ENCODE measurements at places on chromosomes 7 and 10. TPM values are rescaled to one million over a fixed set of nuclear protein-coding genes. Genes with fewer than 3 reads are reported as not detected.

ENKUR gene
- total RNA-seq: 0.17 TPM

CRPPA gene
- 0.75 TPM for total RNA-seq

EBLN1 gene
- not detected for total RNA-seq

ENTPD1 gene
- not detected for total RNA-seq

GNAT3 gene
- total RNA-seq: not detected

CCDC146 gene
- 0.32 TPM for total RNA-seq

AVL9 gene
- 23.5 TPM for total RNA-seq

ASZ1 gene
- not detected for total RNA-seq

RNLS gene
- 8.0 TPM for total RNA-seq

PPP1R17 gene
- total RNA-seq: not detected

TRPV5 gene
- not detected for total RNA-seq

PTPN20 gene
- total RNA-seq: 3.9 TPM

HECTD2 gene
- 4.0 TPM for total RNA-seq

CALML3 gene
- total RNA-seq: not detected

DRGX gene
- total RNA-seq: 0.08 TPM

SLC18A3 gene
- not detected for total RNA-seq

AGAP9 gene
- total RNA-seq: 9.7 TPM

AIFM2 gene
- 35.0 TPM for total RNA-seq

STEAP4 gene
- total RNA-seq: not detected

NKX1-2 gene
- 0.03 TPM for total RNA-seq

TMEM209 gene
- total RNA-seq: 18.8 TPM

RHOBTB1 gene
- total RNA-seq: 15.6 TPM

CACNB2 gene
- total RNA-seq: not detected

OR6B1 gene
- not detected for total RNA-seq

FXYD4 gene
- not detected for total RNA-seq

PAX4 gene
- not detected for total RNA-seq

STK31 gene
- 0.71 TPM for total RNA-seq

SLC26A3 gene
- not detected for total RNA-seq

ANLN gene
- 67.6 TPM for total RNA-seq

CPA2 gene
- 0.30 TPM for total RNA-seq

GDF2 gene
- not detected for total RNA-seq
